ENCODE measurements at places on chromosomes 7 and 10. TPM values are rescaled to one million over a fixed set of nuclear protein-coding genes. Genes with fewer than 3 reads are reported as not detected.

CTTNBP2 gene
- total RNA-seq: 7.0 TPM

- DNase-seq: no peak
Observed at GRCh38 chr7:36871863-36872262, 147.6 kb upstream of the AOAH start.

PRKG1 gene
- 34.7 TPM for total RNA-seq

DNA sequence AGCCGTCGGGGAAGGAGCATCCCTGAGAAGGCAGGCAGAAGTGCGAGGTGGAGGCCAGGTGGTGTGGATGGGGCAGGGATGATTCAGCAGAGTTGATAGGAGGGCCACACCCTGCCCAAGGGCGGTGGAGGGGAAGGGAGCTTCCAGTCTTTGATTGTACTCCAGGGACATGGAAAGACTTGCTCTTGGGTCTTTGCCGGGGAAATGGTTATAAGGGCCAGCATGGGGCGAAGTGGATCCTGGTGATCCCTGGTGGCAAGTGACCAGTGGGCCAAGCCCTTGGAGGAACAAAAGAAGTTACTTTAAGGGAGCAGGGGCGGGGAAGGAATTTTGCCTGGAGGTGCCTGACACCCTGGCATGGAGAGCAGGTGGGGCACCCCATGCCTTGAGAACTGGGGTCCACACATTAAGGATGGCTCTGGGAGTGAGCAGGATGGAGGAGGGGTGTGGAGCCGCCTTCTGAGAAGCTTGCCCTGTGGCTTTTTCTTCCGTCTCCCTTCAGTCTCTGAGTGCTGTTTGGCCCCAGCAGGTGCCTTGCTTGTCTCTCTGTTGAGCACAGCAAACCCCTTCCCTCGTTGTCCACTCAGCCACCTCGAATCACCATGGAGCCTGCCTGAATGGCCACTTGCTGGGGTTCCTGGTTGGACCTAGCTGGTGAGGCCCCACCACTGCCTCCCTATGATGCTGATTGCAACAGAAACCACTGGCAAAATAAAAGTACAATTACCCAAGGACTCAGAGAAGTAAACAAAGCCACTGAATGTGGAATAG, 83.9 kb downstream of the RAMP3 start:
- peak; percentile 45 for DNase-seq

HMX3 gene
- total RNA-seq: not detected

DNA sequence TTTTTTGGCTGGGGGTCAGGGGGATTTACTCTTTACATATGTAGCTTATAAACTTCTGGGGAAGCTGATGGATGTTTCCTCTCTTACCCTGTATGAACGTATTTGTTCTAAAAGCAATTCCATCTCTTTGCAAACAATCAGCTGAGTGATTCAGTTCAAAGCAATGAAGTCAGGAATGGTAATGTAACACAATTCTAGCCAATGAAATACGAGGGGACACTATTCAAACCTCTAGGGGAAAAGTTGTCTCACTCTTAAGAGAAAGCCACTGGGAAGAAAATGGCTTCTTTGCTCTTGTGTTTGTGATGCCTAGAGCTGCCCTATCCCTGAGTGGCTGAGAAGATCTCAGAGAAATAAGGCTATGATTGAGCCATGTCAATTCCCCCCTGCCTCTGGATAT, 134.8 kb upstream of the SEMA3C start:
- DNase-seq: no peak

DNA sequence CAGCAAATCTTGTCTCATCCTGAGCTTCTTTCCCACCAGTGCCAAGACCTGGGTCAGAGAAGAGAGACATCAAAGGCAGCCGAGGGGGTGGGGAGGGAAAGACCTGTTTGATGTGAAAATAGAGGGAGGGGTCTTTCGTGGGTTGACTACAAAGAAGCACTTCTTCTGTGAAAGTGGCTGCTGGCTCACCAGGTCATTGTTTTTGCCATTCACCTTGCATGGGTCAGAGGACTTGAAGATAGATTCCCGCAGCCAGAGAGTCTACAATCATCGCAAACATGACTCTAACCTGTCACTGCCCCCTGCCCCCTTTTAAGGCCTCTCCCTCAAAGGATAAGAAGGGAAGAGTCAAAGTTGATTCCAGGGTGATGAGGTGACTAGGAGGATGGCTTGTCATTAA, 166.1 kb upstream of the BMPER start:
- DNase-seq: no peak

DNA sequence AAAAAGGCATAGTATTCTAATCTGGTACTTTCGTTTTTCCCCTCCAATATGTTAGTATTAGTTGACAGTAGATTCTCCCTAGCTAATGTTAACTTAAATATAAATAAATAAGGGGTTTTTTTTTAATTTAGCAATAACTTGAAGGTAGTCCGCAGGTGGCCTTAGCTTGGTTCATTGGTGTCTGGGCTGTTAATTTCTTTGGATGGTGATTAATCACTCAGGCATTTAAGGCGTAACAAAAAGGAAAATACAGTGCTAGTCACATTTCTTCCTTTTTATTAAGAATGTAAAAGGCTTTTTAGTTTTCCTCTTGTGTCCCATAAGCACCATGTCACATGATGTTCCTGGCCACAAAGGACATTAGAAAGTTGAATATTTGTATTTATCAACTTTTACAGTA, 161.0 kb upstream of the POT1 start:
- no peak for DNase-seq

GRCh38 chr7:131501930-131502685, 54.3 kb downstream of the PODXL start:
- no peak for DNase-seq

PRLHR gene
- total RNA-seq: not detected

GRCh38 chr7:102248081-102248455, 38.6 kb upstream of the SH2B2 start:
- no peak for DNase-seq

SLC25A13 gene
- total RNA-seq: 20.4 TPM

DNA sequence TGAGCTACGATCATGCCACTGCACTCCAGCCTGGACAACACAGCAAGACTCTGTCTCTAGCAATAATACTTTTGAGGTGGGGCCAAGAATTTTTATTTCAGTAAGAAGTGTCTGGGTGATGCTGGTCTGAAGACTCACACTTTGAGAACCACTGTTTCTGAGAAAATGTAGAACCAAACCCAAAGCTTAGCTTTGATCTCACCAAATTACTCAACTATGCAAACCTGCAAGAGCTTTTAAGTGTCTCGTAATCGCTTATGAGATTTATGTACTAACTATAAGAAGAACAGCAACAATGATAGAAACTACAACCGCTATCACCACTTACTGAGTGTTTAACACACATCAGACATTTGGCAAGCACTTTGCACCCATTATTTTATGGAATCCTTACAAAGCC, 29.5 kb downstream of the APBB1IP start:
- no peak for DNase-seq

DNA sequence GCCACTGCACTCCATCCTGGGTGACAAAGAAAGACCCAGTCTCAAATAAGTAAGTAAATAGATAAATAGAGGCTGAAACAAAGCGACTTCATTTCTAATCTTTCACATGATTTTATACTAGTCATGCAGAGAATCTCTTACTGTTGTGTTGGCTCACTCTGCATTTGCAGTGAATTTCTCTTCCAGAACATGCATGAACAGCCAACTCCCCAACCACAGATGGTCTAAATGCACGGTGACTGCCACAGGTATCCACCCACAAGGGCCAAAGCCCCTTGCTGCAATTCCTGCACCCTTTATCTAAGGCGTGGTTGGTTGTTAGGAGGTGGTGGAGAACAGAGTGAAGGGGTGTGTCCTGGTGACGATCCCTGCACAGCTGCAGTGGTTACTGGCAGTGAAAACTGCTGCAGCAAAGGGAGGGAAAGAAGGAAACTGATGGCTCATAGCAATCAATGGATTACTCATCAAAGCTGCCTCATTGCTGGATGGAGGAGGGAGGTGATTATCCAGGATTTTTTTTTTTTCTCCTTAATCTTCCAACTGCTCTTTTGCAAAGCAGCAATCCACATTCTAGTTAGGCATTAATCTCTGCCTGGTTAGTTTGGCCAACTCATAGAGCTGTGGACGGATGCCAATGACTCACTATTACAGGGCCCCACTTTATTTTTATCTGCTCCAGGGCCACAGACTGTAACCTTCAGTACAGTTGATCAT, 50.6 kb downstream of the PRTFDC1 start:
- DNase-seq: peak; percentile 37

VIPR2 gene
- total RNA-seq: 8.5 TPM

DNA sequence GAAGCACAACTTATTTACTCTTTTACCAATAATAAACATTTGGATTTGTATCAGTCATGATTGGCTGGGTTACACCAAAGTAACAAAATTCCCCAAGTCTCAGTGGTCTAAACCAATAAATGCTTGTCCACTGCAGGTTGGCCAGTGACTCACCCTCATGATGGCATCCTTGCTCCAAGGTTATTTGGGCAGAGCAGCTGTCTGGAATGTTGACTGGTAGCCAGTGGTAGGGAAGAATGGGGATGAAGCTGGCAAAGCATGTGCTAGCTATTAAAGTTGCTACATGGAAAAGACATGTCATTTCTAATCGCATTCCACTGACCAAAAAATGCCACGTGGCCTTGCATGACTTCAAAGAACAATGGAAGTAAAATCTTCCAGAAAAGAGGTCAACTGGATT, 1168.7 kb upstream of the CELF2 start:
- no peak for DNase-seq

AMPH gene
- 5.0 TPM for total RNA-seq

PROSER2 gene
- total RNA-seq: 2.9 TPM

DNA sequence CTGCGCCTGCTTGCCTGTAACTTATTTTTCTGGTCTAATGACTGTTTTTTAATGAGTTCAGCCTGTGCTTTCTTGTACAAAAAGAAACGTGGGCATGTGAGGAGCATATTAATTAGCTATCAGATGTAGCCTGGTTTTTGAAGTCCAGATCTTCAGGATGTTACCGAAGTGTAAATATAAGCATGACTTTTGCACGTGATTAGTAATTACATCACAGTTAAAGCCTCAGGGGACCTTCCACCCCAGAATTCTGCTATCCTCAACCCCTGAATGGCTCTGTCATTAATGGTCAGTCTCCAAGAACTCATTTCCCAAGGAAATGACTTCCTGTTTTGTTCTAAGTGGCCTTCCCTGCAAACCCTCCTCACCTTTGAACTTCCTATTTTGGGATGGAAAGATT, 2.1 kb upstream of the PRXL2A start:
- DNase-seq: no peak

- peak; percentile 73 for DNase-seq
Observed at GRCh38 chr7:149414745-149415390, 46.0 kb downstream of the ZNF777 start.

DNA sequence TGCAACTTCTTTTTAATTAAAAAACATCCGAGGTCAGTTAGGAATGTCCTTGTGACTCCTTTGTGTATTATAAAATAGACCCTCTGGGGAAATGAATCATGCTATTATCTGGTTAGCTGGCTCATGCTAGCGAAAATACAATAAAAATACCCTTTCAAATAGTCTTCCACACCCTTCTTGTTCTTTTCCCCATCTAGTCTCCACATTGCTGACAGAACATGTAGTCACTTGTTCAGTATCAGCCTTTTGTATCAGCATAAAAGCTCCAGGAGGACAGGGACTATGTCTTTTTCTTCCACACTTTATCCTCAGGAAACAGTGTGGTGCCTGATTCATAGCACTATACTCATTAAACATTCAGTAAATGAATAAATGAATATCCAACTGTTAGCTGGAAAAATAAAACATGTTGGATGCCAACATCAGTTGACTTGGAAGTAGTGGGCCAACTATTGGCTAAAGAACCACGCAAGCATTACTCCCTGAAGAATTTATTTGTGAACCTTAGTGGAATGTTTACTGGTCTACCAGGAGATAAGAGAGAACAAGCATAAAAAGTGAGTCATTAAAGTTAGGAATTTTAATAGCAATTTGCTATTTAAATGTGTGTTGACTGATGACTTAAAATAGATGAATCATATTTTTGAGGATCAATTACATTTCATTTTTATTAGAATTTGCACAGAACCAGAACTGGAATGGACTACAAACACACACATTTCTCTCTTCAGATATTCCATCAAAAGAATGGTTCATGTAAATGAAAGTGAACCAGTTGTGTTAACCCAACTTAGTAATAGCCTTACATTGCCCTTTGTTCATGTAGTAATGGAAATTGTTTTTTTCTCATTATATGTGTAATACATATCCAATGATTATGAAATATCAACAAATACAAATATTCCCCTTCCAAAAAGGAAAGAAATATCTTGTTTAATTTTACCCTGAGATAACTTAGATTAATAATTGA, 129.6 kb downstream of the DKK1 start:
- DNase-seq: no peak

DNA sequence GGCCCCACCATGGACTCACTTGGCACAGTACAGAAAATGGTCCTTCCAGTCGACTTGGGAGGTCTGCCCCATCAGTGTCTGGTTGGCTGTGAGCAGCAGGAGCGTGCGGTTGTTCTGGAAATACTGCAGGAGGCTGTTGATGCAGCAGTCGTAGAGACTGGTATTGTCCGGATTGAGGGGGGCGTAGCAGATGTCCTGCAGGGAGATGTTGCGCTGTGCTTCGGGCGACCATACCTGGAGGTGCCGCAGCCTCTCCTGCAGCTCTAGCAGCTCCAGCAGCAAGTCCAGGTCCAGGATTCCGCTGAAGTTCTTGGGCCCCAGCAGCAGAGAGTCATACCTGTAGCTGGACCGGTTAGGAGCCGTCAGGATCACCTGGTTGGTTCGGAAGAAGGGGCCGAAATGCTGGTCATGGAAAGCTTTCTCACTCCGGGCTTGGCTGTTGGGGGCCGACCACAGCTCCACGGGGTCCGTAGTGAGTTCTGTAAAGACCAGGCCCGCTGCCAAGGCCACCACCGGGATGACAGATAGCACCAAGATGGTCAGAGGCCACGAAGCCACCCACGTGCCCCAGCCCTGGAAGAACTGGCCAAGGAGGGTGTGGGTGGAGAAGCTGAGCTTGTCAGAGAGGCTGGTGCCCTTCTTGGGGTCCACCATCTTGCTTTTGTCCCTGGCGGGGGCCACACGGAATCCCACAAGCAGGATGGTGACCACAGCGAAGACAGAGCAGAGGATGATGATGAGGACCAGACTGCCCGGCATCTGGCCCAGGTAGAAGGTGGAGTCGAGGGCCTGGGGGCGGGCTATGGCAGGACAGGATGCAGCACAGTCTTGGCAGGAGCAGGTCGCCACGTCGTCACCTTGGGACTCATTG, 2.1 kb downstream of the NPC1L1 start:
- no peak for DNase-seq
